ENCODE measurements at places on chromosomes 3 and 15. TPM values are rescaled to one million over a fixed set of nuclear protein-coding genes. Genes with fewer than 3 reads are reported as not detected.

SCN5A gene
- 0.17 TPM for total RNA-seq

APOD gene
- total RNA-seq = not detected

GOLGA8S gene
- not detected for total RNA-seq

ADCY5 gene
- total RNA-seq = not detected

SERINC4 gene
- 0.11 TPM for total RNA-seq

CHDH gene
- total RNA-seq = 6.2 TPM

GTF2A2 gene
- 132 TPM for total RNA-seq

NPAP1 gene
- 0.03 TPM for total RNA-seq

DNA sequence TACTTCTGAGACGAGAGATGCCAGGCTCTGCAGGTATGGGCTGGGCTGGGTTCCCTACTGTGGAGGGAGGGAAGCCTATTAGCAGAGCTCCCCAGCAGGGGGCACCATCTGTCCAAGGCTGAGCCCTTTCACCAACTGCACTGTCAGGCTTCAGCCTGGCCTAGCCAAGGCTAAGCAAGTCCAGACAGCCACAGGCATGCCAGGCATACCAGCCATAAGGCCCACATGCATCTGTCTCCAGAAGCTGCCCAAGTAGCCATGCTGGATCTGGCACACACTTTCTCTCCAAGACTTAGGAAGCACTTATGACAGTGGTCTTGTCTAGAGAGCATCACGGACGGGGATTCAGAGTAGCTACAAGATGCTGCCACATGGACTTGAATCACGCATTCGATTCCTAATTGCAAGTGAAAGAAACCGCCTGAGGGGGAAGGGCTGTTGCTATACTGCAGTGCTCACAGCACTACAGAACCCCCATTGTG is 28.3 kb downstream of the RUVBL1 start:
- DNase-seq = peak; percentile 76

DNA sequence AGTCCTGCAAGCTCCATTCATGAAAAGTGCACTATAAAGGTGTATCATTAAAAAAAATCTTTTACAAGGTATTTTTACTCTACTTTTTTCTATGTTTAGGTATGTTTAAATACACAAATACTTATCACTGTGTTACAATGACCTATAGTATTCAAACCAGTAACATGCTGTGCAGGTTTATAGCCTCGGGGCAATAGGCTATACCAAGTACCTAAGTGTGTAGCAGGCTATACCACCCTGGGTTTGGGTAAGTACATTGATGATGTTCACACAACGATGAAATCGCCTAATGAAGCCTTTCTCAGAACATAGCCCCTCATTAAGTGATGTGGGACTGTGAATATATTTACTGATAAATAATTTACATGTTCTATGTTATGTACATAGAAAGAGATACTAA is 104.6 kb downstream of the ATP1B3 start:
- DNase-seq = no peak

DNA sequence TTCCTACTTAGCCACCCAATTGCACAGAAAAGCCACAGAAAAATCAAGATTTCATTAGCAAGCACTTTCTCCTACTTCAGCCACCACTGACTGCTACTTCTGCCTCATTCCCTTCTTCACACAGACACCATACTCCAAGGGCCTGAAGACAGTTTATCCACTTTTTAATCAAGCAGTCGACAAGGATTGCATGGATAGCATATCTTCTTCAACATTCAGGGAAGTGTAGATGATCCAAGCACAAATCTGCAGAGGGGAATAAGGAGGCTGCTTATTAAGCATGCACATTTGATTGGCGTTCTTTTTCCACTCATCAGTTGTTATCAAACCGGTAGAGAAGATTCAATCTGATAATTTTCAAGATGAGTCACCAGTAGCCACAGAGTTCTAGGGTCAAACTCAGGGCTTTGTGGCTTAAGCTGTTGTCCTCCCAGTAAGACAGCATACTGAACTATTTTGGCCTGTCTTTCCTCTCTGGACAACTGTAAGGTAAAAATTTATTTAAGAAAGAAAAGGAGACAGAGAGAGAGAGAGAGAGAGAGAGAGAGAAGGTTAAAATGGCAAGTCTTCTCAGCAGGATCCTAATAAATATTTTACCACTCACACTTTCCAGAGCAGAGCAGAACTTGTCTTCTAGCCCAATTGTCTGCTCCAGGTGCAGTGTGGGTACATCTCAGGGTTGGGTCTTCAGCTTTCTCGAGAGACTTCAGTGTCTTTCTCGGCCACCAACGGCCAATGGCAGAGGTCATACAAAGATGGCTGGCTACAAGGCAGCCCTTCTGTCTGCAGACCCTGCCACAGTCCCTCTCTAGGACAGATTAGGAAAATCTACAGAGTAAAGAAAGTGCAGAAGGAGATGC is 80.6 kb upstream of the BHLHE40 start:
- peak; percentile 8 for DNase-seq

- DNase-seq = no peak
Observed at GRCh38 chr15:47768735-47769134, 51.4 kb downstream of the SEMA6D start.

GRCh38 chr3:120148187-120148949 is 54.1 kb upstream of the GSK3B start:
- DNase-seq = no peak

DNA sequence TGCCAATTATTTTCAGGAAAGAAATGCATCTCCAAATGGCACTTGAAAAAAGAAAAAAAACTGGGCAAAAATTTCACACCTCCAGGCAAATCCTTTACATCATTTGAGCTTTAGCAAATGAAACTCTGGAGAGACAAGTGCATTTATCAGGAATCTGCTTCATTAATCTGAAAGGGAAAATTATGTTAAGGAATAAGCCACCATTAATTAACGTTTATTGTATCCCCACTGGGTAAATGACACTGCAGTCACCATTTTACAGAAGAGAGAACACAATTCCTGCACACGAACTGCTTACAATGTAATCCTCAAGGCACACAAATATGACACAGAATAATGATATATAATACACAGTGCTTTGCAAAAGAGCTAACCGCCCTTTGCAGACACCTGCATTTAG is 217.3 kb downstream of the OSBPL10 start:
- DNase-seq = no peak

- no peak for DNase-seq
Observed at GRCh38 chr3:125611908-125612307, 16.6 kb upstream of the OSBPL11 start.

GRCh38 chr3:66998904-66999235 is 763 bp downstream of the KBTBD8 start:
- DNase-seq = no peak

- no peak for DNase-seq
Observed at GRCh38 chr3:69323941-69324340, 61.9 kb downstream of the FRMD4B start.

DNA sequence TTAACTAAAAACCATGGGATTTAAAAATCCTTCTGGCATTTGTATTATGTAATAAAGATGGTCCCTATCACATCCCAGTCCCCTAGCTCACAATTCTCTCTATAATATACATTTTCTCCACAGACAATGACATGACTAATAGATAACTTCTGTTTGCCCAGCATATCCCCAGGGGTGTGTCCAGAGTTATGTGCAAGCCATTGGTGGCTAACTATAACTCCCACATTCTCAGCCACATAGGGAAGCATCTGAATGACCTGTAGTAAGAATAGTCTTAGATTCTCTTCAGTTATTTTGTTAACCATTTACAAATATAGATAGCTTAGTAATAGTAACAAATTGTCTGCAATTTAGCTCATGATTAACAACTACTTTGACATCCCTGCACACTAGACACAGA is 52.2 kb upstream of the RBSN start:
- no peak for DNase-seq

DNA sequence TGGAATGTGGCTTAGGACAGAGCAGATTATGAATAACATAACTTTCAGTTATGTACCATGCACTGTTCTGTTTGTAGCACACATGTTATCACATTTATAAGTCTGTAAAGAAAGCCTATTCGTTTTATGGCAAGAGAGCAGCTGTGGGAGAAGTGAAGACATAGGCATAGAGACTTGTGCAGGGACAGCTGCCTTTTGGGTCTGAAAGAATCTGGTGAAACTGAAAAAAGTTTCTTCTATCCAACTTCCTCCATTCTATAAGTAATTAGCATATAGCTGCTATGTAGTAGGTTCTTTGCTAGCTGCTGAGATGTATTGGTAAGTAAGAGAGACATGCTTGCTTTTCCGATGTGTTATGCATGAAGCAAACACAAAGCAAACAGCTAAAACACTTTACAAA is 1095.4 kb upstream of the CADM2 start:
- no peak for DNase-seq

DNA sequence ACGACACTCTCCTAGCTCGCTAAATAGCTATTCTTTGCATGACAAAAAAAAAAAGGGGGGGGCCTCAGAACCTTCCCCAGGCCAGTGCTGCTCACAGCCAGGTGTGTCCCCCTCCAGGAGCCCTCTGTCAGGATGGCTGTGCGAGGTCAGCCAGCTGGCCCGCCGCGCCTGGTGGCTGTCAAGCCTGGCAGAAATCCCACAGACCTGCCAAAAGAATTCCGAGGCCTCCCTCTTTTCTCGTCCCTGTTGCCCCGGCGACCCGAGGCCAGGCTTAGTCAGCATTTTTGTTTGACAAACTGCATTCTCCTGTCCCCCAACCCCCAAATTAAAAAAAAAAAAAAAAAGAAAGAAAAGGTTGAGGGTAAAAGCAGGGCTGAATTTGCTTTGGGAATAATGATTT is 61.9 kb downstream of the TM4SF4 start:
- DNase-seq = no peak

DNA sequence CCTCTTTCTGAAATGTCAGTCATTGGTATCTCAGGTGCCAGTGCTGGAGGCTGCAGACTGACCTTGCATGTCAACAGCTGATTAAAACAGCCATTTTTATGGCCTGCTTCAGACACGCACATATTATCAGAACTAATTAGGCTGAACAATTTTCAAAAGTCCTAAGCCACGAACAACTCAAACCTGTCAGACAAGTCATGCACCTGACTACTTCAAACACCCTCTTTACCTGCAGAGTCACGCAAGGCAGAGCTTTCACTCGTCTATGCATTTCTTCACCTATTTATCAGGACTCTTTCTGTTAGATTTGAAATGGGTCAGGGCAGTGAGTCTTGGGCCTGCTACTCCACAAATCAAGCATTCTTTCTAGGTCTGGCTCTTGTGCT is 26.7 kb downstream of the CLK3 start:
- DNase-seq = no peak

GRCh38 chr3:108017587-108017986 is 73.2 kb downstream of the CD47 start:
- no peak for DNase-seq

GRCh38 chr3:99549957-99550603 is 88.3 kb upstream of the COL8A1 start:
- no peak for DNase-seq

- DNase-seq = no peak
Observed at GRCh38 chr3:186516646-186517045, 27.5 kb downstream of the CRYGS start.

- DNase-seq = no peak
Observed at GRCh38 chr3:134810850-134811249, 15.8 kb downstream of the EPHB1 start.

DNA sequence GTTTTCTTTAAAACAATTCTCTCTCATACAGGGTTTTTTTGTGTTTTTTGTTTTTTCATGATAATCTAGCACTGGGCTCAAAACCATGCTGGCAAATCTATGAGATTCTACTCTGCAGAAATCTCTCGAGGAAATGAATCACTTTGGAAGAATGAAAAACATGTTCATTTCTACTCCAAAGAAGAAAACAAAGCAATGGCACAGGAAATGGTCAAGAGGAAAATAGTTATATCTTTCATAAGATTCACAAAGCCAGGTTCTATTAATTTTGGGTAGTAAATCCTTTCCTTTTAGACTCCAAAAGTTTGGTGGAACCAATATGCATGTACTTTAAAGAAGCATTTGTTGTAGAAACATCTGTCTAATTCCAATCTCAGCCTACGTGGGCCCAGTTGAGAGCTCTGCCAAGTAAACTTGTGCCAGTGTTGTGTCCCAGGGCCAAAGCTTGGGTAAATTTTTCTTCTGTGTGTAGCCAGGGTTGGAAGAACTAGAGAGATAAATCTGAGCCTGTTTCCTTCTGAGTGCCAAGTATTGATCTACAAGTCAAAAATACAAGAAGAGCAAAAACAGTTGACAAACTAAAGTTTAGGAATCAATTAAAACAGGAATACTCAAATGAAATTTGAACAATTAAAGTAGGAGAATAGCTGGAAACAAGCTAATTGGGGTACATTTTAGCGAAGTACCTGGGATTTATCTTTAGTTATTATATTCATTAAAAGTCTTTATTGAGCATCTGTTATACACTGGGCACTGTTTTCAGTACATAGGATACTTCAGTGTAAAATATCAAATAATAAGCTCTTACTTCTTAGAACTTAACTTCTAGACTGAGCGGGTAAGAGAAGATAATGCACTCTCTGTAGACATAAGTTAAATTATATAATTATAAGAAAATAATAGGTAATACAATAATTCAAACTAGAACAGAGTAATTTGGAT is 657.5 kb upstream of the NECTIN3 start:
- DNase-seq = peak; percentile 23

DNA sequence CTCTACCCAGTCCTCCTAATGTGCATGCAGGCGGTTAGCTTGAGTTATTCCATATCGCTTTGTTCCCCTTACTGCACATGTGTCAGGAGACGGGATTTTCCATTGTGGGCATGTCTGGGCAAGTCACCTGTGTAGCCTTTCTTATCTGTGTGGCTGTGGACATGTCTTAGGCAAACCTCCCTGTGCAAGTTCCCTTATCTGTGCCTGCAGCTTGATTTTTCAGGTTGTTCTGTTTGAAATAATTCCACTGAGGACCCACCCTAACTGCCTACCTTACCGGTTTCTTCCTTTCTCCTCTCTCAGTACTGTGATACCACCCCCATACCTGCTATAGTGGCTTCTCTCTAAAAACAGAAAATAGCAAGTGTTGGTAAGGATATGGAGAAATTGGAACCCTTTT is 113.6 kb downstream of the NEO1 start:
- no peak for DNase-seq

DNA sequence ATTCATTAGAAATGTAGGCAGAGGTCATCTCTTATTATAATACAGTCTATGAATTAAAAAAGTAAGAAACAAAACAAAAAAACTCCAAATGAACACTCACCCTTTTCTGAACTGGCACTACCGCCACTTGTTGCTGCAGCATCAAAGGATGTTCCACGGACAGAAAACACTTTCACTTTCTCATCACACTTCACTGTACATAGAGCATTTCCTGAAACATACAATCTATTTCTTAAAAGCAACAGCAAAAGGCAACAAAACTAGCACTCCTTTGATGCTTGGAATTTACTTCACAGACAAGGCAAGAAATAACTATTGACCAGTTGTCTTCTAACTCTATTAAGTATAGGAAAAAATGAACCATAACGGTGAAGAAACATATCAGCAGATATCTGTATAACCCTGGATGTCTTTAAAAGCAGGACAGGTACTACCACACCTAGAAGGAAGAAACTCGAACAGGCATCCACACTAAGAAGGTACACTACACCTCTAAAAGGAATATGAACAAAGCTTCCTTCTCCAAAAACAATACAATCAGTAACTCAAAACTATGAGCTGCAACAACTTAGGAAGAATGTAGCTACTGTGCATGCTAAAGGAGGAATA is 24.9 kb downstream of the ETFA start:
- DNase-seq = no peak

Data from Daoy (cell line).